ENCODE measurements at places on chromosomes 16 and 17.

DNA sequence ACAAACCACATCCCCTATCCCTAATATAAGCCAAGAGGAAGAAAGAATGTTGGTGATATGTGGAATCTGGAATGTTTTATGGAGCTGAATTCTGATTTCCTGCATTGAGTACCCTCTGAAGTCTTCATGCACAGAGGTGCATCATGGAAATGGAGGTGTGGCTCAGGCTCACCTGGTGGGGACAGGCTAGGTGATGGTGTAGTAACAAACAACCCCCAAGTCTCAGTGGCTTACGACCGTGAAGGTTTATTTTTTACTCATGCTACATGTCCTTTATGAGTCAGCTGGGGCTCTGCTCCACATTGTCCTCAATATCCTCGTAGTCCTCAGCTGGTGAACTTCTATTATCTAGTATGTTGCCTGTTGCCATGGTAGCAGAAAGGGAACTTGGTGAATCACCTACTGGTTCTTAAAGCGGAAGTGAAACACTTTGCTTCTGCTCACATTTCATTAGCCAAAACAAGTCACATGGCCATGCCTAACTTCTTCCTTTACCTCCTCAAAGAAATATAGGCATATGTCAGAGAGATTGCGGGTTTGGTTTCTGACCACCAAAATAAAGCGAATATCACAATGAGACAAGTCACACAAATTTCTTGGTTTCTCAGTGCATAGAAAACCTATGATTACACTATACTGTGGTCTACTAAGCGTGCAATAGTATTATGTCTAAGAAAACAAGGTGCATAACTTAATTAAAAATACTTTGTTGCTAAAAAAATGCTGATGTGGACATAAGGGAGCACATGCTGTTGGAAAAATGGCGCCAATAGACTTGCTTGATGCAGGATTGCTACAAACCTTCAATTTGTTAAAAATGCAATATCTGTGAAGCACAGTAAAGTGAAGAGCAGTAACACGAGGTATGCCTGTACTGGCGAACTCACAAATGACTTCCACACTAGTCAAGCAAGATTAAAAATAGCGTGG, at the start of gene PMFBP1:
PMFBP1 (minus strand) TSS at position 51 of the 930 bp plus-strand sequence. CDS start 947 bp downstream, outside the sequence.
- DNase-seq, result no peak

DNA sequence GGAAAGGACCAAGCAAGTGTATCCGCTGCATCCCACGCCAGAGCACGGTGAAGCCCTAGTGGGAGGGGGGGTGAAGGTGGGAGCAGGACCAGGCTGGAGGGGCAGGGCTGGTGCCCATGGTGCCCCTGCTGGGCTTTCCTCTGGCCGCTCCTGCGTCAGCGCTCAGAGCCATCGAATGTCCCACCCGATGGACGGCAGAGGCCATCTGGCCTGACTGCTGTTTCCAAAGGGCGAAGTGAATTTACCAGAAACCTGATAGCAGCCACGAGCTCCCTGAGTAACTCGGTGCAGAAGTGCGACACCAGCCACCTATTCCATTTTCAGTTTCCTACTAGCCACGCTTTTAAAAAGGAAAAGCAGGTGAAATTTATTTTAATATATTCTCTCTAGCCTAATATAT, 203.6 kb upstream of the CIBAR2 start:
- no peak for DNase-seq

DNA sequence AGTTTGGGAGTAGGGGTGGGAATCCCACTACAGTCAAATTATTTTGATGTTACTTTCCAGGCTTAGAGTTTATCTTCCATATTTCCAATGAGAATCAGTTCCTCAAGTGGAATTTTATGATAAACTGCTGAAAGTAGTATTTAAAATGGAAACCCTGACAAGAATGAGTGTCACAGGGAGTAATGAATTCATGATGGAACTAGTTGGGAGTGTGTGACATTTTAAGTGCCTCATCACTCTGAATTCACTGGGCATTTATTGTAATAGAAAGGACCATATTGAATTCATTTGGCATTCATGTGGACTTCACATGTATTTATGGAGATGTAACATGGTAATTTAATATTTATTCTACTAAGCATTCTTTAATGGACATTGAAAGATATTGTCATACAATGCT, 320.9 kb downstream of the CDH13 start:
- no peak for DNase-seq

DNA sequence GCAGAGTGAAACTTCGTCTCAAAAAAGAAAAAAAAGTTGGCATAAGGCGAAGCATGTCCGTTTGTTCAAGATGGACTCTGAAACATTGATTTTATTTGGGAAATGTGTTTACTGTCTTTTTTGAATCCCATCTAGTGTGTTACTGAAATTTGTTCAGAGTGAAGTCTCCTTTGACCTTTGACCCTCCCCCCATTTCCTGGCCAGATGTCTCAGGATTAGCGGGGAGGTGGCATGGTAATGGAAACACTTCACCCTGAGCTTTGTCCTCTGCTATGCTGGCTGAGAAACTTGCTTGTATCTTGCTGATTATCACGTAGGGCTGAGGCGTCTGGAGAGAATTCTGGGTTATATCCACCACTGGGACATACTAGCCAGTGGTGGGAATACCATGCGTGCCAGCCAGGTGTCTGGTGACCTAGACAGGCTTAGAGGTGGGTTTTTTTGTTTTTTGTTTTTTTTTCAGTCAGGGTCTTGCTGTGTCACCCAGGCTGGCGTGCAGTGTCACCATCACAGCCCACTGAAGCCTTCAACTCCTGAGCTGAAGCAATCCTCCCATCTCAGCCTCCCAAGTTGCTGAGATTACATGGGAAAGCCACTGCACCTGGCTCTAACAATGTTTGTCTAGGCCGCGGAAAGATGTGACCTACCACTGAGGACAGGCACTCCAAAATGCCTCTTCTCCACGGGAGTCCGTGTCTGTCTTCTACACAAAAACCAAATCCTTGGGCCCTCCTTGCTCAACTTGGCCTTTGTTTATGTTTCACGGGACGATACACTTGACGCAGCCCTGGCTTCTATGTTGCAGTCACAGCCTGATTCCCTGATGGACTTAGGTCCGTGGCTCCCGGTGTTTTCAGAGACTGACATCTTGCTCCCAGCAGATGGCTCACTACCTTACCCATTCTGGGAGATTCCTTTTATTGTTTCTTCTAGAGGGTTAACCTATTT, 6.6 kb upstream of the GALK1 start:
- no peak for DNase-seq

- DNase-seq, result no peak
These were observed 64.0 kb downstream of the MYO18A start for GRCh38 chr17:29115961-29116803.

GRCh38 chr16:50864386-50864785, 122.5 kb downstream of the CYLD start:
- no peak for DNase-seq

- no peak for DNase-seq
These were observed 85.9 kb upstream of the SMURF2 start for GRCh38 chr17:64747938-64748540.

- DNase-seq, result no peak
These were observed 154.0 kb upstream of the SDK2 start for GRCh38 chr17:73798111-73798748.

DNA sequence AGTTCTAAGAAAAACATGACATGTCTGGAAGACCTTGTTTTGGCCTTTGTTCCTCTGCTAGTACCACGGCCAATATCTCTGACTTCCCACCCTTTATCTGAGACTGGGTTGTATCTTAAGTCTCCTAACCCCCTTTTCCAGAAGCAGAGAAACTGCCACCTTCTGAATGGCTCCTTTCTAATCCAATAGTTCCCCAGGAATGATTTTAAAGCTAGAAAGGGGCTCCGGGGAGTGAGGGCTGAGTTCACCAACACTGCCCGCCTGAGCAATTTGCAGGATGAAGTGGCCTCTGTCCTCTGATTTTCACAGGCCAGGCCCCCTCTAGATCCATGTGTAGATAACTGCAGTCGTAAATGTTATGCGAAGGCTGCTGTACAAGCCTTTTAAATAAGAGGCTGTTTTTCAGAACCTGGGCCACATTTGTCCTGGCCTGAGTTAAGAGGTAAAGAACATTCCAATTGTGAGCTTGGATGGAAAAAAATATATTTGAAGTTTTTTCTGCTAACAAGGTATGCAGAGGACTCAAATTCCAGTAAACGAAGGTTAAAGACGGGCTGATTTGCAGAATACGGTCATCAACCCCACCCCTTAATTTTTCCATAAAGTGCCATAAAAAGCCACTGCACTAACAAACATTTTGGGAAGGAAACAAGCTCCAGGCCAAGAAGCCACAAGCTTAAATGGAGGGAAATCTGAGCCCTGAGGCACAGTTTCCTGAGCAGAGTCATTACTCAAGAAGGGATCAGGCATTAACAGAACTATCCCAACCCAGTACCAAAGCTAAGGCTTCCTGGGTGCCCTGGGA, 117.0 kb upstream of the MAF start:
- DNase-seq, result no peak

DNA sequence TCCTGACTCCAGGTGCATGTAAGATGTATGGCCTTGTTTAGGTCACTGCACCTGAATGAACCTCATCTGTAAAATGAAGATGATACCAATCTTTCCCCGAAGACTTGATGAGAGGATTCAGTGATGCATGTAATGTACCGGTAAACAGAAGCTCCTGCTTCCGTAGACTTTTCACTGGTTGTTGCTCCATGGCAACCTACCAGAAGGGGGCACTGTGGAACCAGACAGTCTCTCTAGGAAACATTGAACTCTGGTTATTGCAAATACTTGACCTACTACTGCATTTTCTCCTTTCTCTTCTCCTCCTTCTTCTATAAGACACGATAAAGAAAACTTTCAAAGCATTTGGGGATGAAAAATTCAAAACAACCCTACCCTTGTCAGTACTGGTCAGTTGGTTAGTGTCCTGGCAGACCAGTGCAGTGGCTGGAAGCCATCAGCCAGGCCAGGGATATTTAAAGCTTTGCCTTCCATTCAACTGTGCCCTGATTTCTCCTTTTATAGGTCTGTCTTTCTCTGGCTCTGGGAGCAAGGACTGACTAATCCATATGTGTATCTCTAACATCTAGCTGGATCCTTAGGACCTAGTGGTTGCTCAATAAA, 667.4 kb upstream of the SALL1 start:
- no peak for DNase-seq

DNA sequence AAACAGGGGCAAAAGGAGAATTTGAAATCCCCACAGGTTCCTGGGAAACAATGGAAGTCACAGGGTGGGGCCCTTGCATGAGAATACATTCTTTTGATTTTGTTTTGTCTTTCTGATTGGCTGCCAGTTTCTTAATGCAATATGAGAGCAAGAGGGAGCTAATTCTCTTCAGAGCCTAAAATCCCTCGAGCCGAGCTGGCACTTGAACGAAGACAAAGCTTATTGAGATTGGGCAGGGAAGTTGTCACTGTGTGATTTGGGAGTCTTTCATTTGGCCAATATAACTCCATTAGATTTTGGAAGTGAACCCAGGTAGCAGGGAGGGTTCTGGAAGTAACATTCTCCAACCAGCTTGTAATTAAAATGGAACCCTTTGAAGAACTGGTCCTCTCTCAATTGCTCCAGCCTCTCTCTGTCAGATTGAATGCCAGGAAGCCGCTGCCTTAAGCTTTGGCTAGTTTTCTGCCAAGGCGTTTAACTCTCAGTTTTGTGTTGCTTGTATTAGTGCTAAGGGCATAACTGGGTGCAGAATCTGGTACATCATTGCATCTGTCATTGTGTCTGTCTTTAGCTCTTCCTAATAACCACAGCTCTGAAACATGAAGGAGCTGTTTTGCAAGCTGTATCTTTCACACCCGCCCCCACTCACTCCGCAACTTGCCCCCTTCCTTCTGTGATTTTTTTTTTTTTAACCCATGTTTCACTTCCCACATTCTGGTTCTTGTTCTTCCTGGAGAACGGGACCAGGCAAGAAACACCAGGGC, 272.0 kb downstream of the MAF start:
- DNase-seq, result no peak
